ENCODE measurements at places on chromosomes 1 and 21.

- no peak for DNase-seq
These were observed 28.1 kb upstream of the B3GALNT2 start for GRCh38 chr1:235532360-235532759.

DNA sequence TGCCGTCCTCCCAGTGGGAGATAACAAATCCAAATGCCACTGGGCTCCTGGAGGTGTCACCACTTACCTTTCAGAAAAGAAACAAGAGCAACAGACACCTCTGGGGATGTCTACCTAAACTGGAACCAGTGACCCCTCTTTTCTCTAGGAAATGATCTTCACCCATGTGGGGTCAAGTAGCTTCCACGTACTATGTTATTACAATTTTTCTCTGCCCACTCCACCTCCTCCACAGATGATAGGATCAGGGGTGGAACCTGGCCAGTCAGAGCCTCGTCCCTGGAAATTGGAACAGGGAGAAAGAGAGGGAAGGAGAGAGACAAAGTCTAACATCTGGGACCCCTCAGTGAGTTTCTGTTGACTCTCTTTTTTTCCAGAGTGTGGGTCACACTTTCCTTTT lies 50.1 kb downstream of the H3-3A start:
- DNase-seq: no peak

- DNase-seq: no peak
These were observed 74.4 kb upstream of the HAO2 start for GRCh38 chr1:119294199-119294598.

GRCh38 chr1:192167011-192167410 lies 8.7 kb downstream of the RGS18 start:
- DNase-seq: no peak

DNA sequence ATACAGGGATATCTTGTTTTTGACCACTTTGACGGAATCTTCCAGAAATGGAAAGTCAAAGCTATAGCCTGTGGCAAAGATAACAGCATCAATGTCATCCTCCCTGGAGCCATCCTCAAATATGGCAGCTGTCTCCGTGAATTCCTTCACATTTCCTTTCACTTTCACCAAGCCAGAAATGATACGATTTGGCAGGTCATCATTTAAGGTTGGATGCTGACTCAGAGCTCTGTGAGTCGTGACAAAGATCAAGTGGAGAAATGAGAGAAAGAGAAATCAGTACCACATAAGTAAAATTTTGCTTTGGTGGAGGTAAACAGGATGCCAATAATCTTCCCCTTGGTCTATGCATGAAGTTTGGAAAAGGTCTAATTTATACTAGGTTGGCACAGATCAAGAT lies 23.9 kb downstream of the FMO5 start:
- no peak for DNase-seq

- DNase-seq: no peak
These were observed 6.6 kb downstream of the BATF3 start for GRCh38 chr1:212692774-212693644.

DNA sequence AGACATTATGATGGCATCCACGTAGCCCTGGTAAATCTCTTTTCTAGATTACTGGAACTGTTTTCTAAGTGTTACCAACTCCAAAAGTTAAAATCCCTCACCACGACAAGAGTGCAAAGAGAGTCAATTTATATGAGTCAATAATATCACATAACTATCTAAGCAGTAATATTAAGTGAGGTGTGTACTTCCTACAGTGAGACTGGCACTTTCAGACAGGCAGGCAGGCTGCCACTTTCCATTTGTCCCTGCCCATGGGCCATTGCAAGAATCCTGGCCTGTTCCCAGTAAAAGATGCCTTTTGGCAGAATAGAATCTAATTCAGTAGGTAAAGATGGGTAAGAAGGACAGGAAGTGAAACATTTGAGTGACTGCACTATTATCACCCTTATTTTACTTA lies 355.6 kb downstream of the PTBP2 start:
- DNase-seq: no peak

DNA sequence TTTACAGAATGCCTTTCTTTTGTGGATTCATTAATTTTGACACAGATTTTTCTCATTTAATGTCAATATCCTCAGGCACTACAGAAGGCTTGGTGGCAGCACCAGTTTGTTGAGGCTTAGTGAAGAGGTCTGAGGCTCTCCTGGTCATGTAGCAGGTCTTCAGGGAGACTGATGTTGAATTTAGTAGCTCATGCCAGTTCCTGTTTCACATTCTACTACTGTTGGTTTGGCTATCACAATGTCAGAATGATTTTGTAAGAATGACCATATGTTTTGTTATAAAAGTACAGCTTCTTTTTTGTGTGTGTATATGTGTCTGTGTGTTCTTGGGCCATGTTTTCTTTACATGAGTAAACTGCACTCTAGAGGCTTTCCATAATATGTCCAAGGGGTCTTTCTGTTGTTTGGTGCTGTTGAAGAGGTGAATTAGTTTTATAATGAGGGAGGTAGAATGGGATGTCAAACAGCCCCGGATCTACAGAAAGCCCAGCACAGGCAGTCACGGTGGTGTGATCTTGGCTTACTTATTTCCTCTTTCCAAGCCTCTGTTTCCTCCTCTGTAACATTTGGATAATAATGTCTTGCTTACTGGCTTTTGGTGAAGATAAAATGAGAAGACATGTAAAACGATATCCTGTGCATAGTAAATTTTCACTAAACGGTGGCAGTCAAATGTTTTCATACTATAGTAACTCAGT lies 32.0 kb downstream of the C1orf21 start:
- DNase-seq: no peak

GRCh38 chr1:167412920-167413319 lies 105.4 kb downstream of the CD247 start:
- DNase-seq: no peak

GRCh38 chr1:242890192-242890741 lies 364.8 kb downstream of the CEP170 start:
- DNase-seq: no peak

DNA sequence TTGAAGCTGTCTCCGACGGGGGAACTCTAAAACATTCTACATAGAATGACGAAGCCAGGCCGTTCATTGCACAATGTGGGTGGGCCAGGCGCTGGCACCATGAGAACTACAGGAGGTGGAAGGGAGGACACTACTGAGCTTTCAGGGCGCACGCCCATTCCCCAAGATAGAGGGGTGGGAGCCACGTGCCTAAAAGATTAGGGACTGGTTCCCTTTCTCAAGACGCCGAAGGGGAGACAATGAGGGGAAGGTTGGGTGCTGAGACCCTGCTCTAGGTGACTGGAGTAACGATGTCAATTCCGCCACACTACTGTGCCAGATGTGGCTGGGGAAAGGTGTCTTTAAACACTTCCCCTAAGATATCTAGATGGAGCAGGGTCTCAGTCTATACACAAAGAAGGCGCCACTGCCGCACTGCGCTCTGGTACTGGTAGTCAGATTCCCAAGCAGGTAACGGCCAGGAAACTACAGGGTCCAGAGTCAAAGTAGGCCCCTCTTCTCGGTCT lies 782 bp downstream of the CSDE1 start:
- peak; percentile 26 for DNase-seq

DNA sequence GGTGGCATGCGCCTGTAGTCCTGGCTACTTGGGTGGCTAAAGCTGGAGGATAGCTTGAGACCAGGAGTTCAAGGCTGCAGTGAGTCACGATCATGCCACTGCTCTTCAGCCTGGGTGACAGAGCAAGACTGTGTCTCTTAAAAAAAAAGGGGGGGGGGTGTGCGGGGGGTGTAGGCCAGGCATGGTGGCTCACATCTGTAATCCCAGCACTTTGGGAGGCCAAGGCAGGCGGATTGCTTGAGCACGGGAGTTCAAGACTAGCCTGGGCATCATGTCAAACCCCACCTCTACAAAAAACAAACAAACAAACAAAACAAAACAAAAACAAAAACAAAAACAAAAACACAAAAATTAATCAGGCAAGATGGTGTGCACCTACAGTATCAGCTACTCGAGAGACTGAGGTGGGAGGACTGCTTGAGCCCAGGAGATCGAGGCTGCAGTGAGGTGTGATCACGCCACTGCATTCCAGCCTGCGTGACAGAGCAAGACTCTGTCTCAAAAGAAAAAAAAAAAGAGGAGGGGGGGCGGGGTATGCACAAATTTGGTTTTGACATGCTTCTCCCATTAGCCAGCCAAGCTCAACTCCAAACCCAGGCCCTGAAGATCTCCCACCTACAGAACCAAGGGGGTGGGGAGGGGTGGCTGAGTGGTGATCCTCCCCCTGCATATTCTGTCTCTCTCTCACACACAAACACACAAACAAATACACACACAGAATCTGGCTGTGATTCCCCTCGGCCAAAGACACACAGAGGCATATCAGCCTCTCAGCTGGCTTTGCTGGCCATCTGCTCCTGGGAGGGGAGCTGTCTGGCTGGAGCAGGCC lies 3.1 kb downstream of the PTAFR start:
- DNase-seq: no peak

DNA sequence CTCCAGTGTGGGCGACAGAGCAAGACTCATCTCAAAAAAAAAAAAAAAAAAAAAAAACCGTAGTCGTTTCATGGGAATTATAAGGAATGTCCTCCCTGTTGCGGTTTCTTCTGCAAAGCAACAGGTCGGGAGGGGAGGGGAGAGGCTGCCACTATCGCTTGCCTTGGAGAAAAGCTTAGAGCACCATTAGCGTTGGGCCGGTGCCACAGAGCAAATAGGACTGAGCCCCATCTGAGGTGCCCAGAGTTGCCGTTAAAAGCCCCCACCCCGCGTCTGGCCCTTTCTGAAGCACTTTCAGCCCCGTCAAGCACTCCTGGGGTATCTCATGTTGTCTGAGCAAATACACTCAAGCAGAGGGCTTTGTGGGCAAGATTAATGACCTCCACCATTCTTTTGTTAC lies 2.2 kb downstream of the RIPPLY3 start:
- DNase-seq: peak; percentile 89

- DNase-seq: peak; percentile 74
These were observed 18.0 kb downstream of the SERTAD4 start for GRCh38 chr1:210250665-210250997.

DNA sequence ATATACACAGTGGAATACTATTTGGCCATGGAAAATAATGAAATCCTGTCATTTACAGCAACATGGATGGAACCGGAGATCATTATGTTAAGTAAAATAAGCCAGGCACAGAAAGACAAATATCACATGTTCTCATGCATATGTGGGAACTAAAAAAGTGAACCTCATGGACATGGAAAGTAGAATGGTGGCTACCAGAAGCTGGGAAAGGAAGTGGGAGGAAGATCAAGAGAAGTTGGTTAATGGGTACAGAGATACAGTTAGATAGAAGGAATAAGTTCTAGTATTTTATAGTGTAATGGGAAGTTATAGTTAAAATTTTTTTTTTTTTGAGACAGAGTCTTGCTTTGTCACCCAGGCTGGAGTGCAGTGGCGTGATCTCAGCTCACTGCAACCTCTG lies 34.8 kb upstream of the CREG1 start:
- no peak for DNase-seq

- no peak for DNase-seq
These were observed 746 bp downstream of the TADA1 start for GRCh38 chr1:166875302-166875733.

- peak; percentile 74 for DNase-seq
These were observed 636 bp upstream of the YRDC start for GRCh38 chr1:37808369-37809319.

- DNase-seq: no peak
These were observed 245.0 kb downstream of the KAZN start for GRCh38 chr1:14843525-14843924.

DNA sequence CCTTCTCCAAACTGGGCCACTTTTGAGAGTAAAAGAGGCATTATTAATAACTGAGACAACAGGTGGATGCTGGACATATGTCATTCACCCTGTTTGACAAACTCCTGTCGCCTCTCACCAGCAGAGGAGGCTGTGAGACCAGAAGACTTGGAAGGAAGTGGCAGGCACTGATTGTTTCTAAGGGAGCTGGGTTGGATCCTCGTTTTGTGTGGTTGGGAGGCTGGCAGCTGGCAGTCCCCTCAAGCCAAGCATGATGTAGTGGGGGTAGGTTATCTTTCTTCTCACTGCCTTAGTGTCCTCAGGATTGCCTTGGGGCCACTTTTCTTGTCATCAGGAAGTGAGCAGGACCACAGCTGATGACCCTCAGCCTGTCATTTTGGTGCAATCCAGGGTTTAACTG lies 86.5 kb upstream of the KCNJ15 start:
- DNase-seq: peak; percentile 38

DNA sequence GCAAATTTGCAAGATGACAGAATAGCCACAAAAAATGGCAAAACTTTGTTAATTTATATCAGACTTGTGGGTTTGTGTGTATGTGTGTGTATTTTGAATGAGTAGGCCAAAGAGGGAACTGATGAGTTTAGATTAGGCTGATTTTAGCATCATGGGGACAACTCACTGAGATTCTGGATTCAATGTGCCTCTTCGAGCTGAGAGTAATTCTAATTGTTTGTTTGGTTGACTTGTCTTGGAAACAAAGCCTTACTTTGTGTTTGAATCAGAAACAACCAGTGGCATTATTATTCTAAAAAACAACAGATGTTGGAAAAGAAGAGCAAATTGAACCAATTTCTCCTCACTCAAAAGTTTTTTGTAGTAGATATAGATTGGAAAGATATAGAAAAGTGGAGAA lies 40.5 kb upstream of the C21orf91 start:
- no peak for DNase-seq

- no peak for DNase-seq
These were observed 16.1 kb upstream of the DPYD start for GRCh38 chr1:97936976-97937375.

GRCh38 chr21:17270229-17270628 lies 242.6 kb upstream of the CXADR start:
- no peak for DNase-seq

- DNase-seq: no peak
These were observed 347.2 kb upstream of the ADAMTS5 start for GRCh38 chr21:27314131-27314530.

DNA sequence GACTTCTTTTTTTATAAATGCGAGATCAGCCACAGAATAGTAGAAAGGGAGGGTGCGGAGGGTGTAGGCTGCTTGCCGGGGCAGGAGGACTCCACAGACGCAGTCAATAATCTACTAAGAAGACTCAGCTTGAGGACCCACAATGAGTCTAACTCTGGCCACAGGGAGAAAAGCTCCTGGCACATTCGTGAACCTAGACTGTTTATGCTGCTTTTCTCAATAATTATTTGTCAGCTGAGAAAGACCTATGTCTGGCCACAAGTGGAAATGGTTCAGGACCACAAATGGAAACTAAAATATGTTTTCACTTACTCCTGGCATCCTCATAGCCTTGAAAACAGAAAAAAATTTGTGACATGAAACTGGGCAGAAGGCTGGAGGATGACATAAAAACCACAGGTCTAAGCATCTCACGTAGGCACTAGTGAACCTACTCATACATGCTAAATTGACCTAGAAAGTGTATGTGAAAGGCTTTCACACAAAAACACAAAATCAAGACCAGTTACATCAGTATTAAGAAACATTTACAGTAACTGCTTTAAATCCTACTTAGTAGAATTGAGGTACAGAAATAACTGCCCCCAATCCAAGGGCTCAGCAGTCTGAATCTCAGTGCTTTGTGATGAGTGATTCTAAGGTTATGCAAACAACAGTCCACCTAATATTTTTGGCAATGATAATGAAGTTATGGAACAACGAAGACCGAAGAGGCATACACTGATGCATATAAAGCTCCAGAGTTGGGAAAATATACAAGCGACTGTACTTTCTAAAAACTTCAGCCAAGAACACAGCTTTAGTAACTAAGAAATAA lies 159.5 kb downstream of the SLC45A1 start:
- no peak for DNase-seq

- DNase-seq: no peak
These were observed 85.7 kb upstream of the ARTN start for GRCh38 chr1:43847882-43848281.

- no peak for DNase-seq
These were observed 2.9 kb upstream of the MTF1 start for GRCh38 chr1:37862330-37862729.
